ENCODE measurements at places on chromosomes 1 and 21.

DNA sequence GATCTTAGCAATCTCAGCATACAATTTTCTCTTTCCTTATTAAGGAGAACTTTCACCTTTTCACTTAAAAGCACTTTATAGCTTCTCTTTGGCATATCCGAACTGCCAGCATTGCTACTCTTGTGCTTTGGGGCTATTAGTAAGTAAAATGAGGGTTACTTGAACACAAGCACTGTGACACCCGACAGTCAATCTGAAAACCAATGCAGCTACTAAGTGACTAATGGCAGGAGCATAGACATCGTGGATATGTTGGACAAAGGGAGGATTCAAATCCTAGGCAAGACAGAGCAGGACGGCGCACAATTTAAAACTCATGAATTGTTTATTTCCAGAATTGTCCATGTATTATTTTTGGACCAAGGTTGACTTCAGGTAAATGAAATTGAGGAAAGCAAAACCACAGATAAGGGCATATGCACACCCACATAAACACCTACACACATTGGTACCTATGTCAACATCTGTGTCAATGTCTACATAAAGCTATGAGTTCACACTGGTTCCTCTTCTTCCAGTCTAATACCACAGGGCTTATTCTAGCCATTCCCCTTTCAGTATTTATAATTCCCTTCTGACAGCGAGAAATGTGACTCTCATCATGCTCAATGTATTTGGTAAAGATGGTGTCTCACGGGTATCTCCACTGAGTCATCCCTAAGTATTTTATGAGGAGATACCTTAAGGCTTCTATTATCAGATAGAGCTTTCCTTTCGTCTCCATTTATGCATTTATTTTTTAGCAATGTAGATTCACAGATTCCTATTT, 75.3 kb upstream of the RALGPS2 start:
- no peak for DNase-seq

GRCh38 chr1:244796719-244797406, 38.6 kb upstream of the COX20 start:
- peak; percentile 45 for DNase-seq

DNA sequence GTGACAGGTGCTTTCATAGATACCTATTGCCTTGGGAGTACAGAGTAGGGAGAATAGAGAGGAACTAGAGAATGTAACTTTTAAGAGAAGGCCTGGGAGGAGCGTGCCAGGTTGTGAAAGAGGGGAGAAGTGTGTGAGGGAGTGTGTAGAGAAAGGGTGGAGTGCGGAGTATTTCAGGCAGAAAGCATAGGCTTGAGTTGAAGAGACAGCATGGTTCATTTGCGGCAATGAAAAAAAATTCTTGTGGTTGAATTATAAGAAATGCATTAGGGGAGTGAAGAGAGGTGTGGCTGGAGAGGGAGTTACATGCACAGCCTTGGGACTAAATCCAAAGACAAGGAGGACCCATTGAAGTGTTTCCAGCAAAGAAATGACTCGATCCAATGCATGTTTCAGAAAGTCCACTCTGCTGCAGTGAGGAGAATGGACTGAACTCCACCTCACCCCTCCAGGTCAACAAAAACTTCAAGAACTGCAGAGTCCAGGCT, 81.7 kb upstream of the ADAM30 start:
- no peak for DNase-seq

DNA sequence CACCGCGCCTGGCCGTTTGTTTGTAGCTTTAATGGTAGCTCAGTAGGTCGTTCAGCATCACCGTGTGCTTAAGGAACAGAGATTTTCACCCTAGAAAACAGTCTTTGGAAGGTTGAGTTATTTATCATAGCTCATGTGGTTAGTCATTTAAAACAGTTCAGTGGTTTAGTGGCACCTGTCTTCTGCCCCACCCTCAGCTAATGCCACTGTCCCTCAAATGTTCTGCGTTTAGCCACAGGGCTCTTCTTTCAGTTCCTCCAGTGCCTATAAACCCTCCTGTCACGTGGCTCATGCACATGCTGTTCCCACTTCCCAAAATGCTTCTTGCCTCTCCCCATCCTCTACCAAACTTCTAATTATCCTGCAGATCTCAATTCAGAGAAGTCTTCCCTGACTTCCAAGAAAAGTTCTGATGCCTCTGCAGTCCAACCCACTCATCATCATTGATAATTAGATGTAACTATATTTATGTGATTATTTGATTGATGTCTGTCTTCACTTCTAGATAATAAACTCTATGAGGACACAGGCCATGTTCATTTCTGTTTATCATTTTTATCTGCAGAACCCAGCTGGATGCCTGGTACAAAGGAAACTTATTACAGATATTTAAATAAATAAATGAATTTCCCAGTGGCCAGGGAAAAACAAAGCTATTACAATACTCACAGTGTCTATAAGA, 14.4 kb upstream of the DIPK1A start:
- no peak for DNase-seq

- DNase-seq, result no peak
Observed at GRCh38 chr1:110686188-110686587, 11.4 kb upstream of the KCNA3 start.

DNA sequence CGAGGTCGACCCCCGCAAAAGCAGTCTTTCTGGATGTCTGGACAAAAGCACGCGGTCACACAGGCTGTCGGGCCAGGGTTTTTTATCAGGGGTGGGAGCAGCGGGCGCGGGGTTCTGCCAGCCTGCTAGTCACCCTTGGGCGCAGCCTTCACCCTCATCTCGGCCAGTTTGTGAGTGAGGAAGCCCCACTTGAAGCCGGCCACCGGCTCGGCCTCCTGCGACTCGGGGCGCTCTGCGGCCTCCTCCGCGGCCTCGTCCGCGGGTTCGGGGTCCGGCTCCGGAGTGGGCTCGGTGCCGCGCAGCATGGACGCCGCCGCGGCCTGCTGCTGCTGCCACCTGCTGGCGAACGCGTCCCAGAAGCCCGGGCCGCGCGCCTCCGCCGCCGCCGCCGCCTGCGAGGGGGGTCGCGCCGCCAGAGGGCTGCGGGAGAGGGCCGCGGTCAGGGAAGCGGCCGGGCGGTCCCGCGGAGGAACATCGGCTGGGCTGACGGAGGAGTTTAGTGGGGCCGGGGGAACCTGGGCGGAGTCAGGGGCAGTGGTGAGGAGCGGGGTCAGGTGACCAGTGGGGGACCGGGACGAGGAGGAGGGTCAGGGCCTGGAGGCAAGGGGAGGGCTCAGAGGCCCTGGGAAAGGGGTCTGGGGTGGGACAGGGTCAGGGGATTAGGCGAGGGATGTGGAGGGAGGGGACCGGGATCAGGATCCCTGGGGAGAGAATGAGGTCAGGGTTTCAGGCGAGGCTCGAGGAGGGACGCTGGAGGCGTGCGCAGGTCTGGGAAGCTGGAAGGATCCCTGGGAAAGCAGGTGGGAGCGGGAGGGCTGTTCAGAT, 4.5 kb downstream of the C1orf232 start:
- DNase-seq, result peak; percentile 34

GRCh38 chr1:176068901-176069300, 138.2 kb downstream of the COP1 start:
- no peak for DNase-seq

GRCh38 chr1:99675292-99675691, 29.4 kb downstream of the PALMD start:
- DNase-seq, result no peak

- DNase-seq, result no peak
Observed at GRCh38 chr1:205994346-205994745, 8.8 kb downstream of the RAB7B start.

DNA sequence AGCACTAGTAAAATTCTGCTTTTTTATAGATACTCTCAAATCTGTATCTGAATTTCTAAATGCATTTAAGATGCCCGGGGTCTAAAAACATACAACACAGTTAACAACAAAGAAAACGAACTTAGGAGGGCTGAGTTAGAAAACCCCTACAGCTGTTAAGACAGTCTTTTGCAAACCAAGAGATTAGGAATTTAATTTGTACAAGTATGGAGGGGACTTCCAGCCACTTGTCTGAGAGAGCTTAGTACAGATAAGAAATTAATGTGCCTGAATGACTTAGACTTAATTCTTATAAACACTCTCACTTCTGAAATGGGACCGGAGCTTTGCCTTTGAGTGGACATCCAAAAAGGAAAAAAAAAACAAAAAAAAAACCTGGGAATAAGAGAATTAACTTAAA, 61.6 kb downstream of the SMYD3 start:
- DNase-seq, result no peak

DNA sequence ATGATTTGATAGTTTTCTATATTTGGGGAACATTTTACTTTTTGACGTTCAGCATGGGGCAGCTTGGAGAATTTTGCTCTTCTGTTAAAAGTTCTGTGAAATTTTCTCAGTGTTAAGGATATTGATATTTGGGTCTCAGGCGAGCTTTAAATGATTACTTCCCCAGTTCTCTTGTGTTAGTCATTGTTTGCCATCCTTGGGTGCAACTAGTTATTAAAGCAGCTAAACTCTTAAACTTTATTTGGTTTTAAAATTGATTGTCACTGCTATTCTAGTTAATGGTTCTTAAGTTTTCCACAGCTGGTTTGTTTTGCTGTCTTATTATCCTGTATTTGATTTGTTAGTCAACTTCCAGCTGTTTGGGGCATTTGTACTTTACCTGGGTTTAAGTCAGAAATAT, 9.0 kb downstream of the COG2 start:
- DNase-seq, result no peak

Measured in MG63 (cell line).